Panc1 (cell line): ENCODE measurements at places on chromosomes 1 and 21. TPM values are rescaled to one million over a fixed set of nuclear protein-coding genes. Genes with fewer than 3 reads are reported as not detected.

- no peak for DNase-seq
- no peak overlapping the region for H3K4me3 ChIP-seq
- no peaks in the 10 kb centered on the region for H3K27me3 ChIP-seq
- H3K4me1 ChIP-seq, result no peaks in the 10 kb centered on the region
Measured at GRCh38 chr21:36727866-36728265, 29.0 kb downstream of the SIM2 start.

DNA sequence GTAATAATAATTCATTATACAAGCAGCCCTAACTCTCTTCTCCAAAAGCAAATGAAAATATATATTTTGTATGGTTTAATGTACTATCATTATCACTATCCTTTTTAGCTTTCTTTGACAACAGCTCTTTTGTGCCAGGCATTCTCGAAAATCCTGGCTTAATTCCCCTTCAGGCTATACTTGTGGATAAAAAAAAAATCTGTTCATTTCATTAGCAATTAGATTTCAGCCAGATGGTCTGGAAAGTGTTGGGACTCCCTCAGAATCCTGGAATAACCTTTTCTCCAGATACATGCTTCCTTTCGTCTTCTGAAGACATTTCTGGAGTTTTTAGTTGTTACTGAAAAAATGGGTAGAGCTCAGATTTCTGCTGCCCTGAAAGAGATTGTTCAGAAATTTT, 83.4 kb upstream of the PLPPR4 start:
- H3K27ac ChIP-seq, result no peak overlapping the region
- H3K27me3 ChIP-seq, result no peaks in the 10 kb centered on the region
- no peak overlapping the region for H3K4me3 ChIP-seq
- no peaks in the 10 kb centered on the region for H3K4me1 ChIP-seq
- no peaks in the 10 kb centered on the region for H3K36me3 ChIP-seq
- DNase-seq, result no peak

- H3K36me3 ChIP-seq, result no peaks in the 10 kb centered on the region
- no peak for DNase-seq
- no peaks in the 10 kb centered on the region for H3K27me3 ChIP-seq
- no peaks in the 10 kb centered on the region for H3K4me1 ChIP-seq
Measured at GRCh38 chr1:225711236-225711937, 58.5 kb upstream of the ENAH start.

- peaks cover 2% of the 10 kb centered on the region; the same call in 1 of the 2 replicates for H3K4me1 ChIP-seq
- H3K36me3 ChIP-seq, result no peaks in the 10 kb centered on the region
- H3K4me3 ChIP-seq, result no peak overlapping the region
- DNase-seq, result no peak
- H3K27ac ChIP-seq, result no peak overlapping the region
Measured at GRCh38 chr1:9115351-9116205, 13.3 kb downstream of the GPR157 start.

DNA sequence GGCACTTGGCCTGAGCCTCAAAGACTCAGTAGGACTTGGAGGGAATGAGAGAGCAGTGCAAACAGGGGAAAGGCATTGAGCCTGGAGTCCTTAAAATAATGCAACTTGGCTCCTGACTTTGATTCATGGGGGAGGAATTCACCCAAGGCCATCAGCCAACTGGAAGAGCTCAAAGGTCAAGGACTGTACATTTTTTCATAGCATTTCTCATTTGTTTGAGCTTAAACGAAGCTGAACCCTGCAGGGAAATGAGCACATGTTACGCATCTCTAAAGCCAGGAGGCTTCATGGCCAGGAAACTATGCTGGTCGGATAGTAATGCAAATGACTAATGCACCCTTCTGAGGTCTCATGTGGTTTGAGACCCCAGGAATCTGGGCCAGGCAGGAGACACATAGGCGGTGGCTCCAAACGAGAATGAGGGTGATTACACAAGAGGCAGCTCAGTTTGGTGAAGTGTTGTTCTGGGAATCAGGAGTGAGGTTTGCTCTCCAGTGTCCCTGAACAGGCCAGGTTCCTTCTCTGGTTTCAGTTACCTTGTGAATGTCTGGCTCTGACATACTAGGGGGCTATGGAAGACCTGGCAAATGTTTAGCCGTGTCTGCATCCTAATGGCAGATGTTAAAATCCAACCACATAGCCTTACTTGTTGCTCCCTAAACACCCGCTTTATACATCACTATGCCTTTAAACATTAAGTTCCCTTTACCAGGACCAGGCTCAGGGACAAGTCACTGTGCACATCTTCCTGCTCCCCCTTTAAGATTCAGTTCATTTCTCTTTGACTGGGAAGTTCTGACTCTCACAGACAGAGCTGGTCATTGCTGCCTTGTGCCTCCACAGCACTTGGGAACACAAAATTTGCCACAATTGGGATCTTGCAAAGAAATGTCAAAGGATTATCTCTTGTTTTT, 503.9 kb upstream of the USP24 start:
- no peaks in the 10 kb centered on the region for H3K27me3 ChIP-seq
- no peak overlapping the region for H3K27ac ChIP-seq
- no peak overlapping the region for H3K4me3 ChIP-seq
- DNase-seq, result no peak
- H3K36me3 ChIP-seq, result no peaks in the 10 kb centered on the region

DNA sequence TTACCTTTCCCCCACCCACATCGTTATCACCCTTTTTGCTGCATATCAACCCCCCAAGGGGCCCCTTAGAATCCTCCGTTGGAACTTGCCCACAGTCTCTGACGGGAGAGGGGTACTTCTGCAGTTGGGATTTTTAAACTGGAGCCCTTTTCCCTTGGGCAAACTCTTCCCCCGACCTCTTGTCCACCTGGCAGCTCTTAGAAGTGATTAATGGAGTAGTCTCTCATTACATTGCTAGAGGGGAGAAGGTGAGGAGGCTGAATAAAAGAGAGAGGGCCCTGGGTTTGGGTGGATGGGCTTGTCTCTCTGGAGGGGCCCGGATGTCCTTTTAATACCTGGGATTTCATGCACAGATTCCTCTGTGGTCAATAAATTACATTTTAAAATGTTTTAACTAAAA, 27.2 kb upstream of the TSPAN2 start:
- H3K27me3 ChIP-seq, result no peaks in the 10 kb centered on the region
- H3K36me3 ChIP-seq, result no peaks in the 10 kb centered on the region
- H3K4me3 ChIP-seq, result no peak overlapping the region
- DNase-seq, result no peak

GRCh38 chr21:45241357-45241756, 46.3 kb downstream of the POFUT2 start:
- no peaks in the 10 kb centered on the region for H3K4me1 ChIP-seq
- H3K27ac ChIP-seq, result no peak overlapping the region
- H3K27me3 ChIP-seq, result no peaks in the 10 kb centered on the region

GRCh38 chr1:237972186-237972585, 81.5 kb upstream of the ZP4 start:
- no peak for DNase-seq
- H3K4me1 ChIP-seq, result no peaks in the 10 kb centered on the region
- no peak overlapping the region for H3K27ac ChIP-seq

GRCh38 chr1:239786464-239786863, 305.2 kb upstream of the FMN2 start:
- H3K27ac ChIP-seq, result no peak overlapping the region
- H3K4me1 ChIP-seq, result no peaks in the 10 kb centered on the region

DNA sequence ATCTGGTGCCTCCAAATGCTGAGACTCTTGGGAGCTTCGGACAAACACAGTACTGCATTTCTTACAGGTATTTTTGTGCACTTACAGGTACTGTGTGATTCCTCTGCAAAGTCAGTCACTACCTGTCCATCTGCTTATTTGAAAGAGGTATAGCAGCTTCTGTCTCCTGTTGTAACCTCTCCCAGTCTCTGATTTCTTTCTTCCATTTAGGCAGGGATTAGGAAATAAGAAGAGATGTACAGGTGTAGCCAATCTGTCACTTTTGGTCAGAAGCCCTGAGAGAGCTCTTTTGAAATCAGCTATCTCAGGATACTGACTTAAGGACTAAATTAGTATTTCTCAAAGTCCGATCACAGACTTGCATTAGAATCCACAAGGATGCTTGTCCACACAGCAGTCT, 54.0 kb downstream of the AKT3 start:
- H3K27ac ChIP-seq, result no peak overlapping the region
- H3K36me3 ChIP-seq, result no peaks in the 10 kb centered on the region
- no peaks in the 10 kb centered on the region for H3K27me3 ChIP-seq
- H3K4me3 ChIP-seq, result no peak overlapping the region
- no peaks in the 10 kb centered on the region for H3K4me1 ChIP-seq

DNA sequence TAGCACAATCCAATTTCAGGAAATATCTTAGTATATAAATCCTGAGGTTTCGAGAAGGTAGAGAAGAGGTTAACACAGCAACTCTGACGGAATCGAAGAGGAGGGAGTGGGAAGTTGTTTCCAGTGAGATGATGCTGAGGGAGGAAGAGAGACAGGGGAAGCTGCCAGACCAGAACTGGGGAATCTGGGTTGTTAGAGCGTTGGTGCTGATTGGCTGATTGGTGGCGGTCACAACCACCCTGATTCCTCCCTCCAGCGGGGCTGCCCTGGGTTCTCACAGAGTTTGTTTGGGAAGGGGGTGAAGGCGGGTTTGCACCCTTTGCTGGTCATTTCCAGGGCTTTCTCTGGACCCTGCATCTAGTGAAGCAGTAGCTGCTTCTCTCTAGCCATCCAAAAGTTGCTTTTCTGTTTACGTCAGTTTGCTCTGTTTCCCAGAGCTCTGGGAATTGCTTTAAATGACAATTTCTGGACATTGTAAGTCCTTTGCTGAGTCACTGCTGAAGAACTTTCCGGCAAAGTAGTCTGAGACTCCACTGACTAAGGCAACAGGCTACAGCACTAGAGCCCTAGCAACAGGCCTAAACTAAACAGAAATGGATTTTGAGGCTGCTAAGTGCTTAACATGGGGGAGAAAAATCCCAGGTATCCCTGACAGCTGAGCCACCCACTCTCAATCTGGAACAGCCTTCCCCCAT, 90.1 kb downstream of the TENT5C start:
- H3K27me3 ChIP-seq, result no peaks in the 10 kb centered on the region
- no peaks in the 10 kb centered on the region for H3K36me3 ChIP-seq
- DNase-seq, result no peak
- H3K4me1 ChIP-seq, result no peaks in the 10 kb centered on the region
- H3K4me3 ChIP-seq, result no peak overlapping the region
- no peak overlapping the region for H3K27ac ChIP-seq

- H3K27me3 ChIP-seq, result no peaks in the 10 kb centered on the region
- H3K36me3 ChIP-seq, result no peaks in the 10 kb centered on the region
- no peak overlapping the region for H3K27ac ChIP-seq
- H3K4me3 ChIP-seq, result no peak overlapping the region
- DNase-seq, result no peak
Measured at GRCh38 chr1:83994111-83994510, 4.8 kb downstream of the TTLL7 start.

GRCh38 chr21:37849506-37850102, 66.7 kb downstream of the KCNJ6 start:
- H3K27me3 ChIP-seq, result no peaks in the 10 kb centered on the region
- no peak overlapping the region for H3K27ac ChIP-seq
- H3K36me3 ChIP-seq, result no peaks in the 10 kb centered on the region
- no peak overlapping the region for H3K4me3 ChIP-seq
- DNase-seq, result no peak
- no peaks in the 10 kb centered on the region for H3K4me1 ChIP-seq

- no peak overlapping the region for H3K4me3 ChIP-seq
- H3K27me3 ChIP-seq, result no peaks in the 10 kb centered on the region
- no peaks in the 10 kb centered on the region for H3K4me1 ChIP-seq
- no peaks in the 10 kb centered on the region for H3K36me3 ChIP-seq
- H3K27ac ChIP-seq, result no peak overlapping the region
- DNase-seq, result no peak
Measured at GRCh38 chr1:75310067-75310466, 175.9 kb downstream of the LHX8 start.

GRCh38 chr1:87791931-87792740, 463.5 kb downstream of the LMO4 start:
- DNase-seq, result no peak
- no peaks in the 10 kb centered on the region for H3K36me3 ChIP-seq
- H3K27me3 ChIP-seq, result no peaks in the 10 kb centered on the region
- H3K4me1 ChIP-seq, result no peaks in the 10 kb centered on the region
- no peak overlapping the region for H3K27ac ChIP-seq

DNA sequence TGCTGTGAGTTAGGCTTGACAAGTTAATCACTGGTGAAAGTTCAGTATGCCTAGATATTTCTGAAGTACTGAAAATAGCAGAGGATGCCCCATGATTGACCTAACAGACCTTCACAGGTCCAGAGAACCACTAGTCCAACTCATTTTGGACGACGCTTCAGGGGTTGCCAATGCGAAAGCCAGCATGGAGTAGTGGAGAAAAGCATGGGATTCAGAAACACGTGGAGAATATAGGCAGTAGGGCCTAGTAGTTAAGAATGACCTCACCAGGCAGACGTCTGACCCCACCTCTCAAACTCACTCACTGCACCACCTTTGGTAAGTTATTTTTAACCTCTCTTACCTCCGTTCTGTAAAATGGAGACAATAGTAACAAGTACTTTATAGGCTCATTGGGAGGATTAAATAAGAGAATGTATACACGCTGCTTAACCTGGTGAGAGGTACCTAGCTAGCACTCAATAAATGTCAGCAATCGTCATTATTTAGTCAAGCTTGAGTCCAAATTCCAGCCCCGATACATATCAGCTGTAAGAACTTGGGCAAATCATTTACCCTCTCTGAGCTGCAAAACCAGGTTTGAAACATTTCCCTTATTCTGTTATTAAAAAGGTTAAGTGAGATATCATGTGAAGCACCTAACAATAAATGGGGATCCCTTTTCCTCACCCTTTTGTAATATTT, 13.2 kb downstream of the PLPP3 start:
- H3K27ac ChIP-seq, result no peak overlapping the region
- DNase-seq, result no peak
- H3K4me3 ChIP-seq, result no peak overlapping the region
- 0 out of 2 replicates have a peak, but pooled peaks cover 7% of the 10 kb centered on the region for H3K4me1 ChIP-seq
- H3K27me3 ChIP-seq, result no peaks in the 10 kb centered on the region
- no peaks in the 10 kb centered on the region for H3K36me3 ChIP-seq

DNA sequence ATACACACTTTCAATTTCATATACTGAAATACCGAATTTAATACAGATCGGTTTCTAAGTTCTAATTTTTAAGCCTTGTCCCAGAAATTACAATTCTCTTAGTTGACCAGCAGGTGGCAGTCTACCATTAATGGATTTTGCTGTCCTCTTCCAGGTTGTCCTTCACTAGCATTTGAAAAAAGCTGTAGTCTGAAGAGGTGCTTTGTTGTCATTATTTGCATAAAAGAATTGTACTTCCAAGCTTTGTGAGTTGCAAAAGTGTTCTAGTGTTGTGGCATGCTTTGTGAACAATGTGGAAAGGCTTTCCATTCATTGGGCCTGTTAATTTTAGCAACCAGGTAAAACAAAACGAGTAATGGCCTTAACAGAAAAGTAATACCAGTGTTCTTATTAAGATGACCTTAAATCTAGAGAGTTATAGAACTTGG, 193.6 kb downstream of the RPS6KC1 start:
- H3K27ac ChIP-seq, result no peak overlapping the region
- no peaks in the 10 kb centered on the region for H3K36me3 ChIP-seq
- no peak for DNase-seq
- no peaks in the 10 kb centered on the region for H3K4me1 ChIP-seq

GRCh38 chr1:10661453-10661852, 135.0 kb downstream of the CASZ1 start:
- no peak overlapping the region for H3K4me3 ChIP-seq
- no peak for DNase-seq
- H3K36me3 ChIP-seq, result no peaks in the 10 kb centered on the region

GRCh38 chr21:16644685-16645084, 868.2 kb upstream of the CXADR start:
- no peak overlapping the region for H3K27ac ChIP-seq
- H3K4me1 ChIP-seq, result no peaks in the 10 kb centered on the region
- no peaks in the 10 kb centered on the region for H3K36me3 ChIP-seq
- H3K4me3 ChIP-seq, result no peak overlapping the region

LRRIQ3 gene
- total RNA-seq, result 0.85 TPM

GPR153 gene
- total RNA-seq, result 5.5 TPM

NBPF4 gene
- total RNA-seq, result not detected

LCE2A gene
- total RNA-seq, result not detected

IGSF21 gene
- not detected for total RNA-seq

PDE9A gene
- 0.72 TPM for total RNA-seq

GBP4 gene
- total RNA-seq, result 3.3 TPM
